ENCODE measurements at places on chromosomes 13 and 19.

- DNase-seq = no peak
These were observed 260.9 kb downstream of the DCT start for GRCh38 chr13:94218537-94218936.

DNA sequence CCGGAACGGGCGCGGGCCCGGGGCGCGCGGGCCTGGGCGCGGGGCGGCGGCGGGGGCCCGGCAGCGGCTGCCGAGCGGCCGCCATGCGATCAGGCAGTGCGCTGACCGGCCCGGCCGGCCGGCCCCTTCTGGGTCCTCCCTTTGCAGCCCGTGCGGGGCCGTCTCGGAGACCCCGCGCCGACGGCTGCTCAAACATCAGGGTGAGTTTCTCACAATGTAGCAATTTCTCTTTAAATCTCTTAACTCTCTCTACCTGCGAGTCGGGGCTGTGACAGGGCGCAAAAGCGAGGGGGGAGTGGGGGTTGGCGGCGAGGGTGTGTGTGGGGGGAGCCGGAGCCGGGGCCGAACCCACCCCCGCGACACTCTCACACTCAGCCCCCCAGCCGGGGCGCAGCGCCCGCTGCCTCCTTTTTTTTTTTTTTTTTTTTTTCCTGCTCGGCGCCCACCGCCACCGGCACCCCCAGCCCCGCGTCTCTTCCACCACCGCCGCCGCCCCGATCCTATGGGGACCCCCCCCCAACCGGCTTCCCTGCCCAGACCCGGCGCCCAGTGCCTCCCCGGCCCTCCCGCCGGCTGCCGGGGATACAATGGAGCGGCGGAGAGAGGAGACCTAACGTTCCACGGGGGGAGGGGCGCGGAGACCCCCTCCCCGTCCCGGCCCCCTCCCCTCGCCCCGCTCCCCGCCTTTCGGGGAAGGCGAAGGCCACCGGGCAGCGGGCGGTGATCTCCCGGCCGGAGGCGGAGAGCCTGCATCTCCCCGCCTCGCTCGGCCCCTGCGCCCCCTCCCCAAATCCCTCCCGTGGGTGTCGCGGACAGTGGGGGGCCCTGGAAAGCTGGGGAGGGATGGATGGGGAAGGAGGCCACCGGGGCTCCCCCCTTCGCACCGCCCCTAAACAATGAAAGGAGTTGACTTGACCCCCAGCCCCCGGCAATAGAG, at the start of gene BICRA:
TSS of gene BICRA (plus strand) at position 166 of the 937 bp plus-strand sequence. CDS start 64,441 bp downstream, outside the sequence.
- peak; percentile 42 for DNase-seq

- DNase-seq = no peak
These were observed 13.8 kb upstream of the LYPD3 start for GRCh38 chr19:43479226-43479625.

- DNase-seq = no peak
These were observed 23.7 kb downstream of the ZNF175 start for GRCh38 chr19:51594774-51595109.

DNA sequence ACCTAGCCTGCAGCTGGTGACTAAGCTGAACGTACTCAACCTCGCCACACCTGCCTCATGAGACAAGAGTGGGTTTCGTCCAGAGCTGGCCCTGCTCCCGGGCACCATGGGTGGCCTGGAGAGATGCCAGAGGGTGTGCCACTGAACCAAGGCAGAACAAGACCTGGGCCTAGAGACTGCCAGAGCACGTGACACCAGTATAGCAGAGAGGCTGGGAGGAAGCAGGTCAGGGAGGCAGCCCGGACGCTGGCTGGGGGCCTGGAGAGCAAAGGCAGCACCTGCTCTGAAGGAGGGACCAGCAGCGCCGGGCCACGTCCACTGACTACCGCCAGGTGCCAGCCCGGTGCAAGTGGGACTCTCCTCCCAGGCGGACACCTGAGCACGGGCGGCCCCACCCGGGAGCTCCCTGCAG, 7.3 kb upstream of the C13orf46 start:
- DNase-seq = peak; percentile 1

- DNase-seq = no peak
These were observed 18.2 kb downstream of the EFNB2 start for GRCh38 chr13:106517109-106517847.

GRCh38 chr13:26971990-26972887, 199.4 kb downstream of the USP12 start:
- DNase-seq = no peak

DNA sequence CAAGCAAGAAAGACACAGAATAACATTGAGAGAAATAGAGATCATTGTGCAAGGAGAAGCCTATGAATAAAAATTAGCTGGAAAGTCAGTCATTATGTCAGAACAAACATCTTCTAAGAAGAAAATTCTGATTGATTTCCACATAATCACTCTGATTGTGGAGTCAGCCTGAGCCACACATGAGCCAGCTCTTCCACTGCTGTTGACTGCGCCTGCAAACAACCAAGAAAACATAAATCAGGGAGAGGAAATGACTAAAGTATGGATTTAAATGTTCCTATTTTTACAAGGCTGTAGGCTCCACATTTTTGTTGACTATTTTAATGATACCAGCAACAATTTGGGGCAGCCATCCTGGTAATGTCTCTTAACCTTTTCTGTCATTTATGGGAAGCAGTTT, 962.3 kb downstream of the EFNB2 start:
- DNase-seq = no peak

DNA sequence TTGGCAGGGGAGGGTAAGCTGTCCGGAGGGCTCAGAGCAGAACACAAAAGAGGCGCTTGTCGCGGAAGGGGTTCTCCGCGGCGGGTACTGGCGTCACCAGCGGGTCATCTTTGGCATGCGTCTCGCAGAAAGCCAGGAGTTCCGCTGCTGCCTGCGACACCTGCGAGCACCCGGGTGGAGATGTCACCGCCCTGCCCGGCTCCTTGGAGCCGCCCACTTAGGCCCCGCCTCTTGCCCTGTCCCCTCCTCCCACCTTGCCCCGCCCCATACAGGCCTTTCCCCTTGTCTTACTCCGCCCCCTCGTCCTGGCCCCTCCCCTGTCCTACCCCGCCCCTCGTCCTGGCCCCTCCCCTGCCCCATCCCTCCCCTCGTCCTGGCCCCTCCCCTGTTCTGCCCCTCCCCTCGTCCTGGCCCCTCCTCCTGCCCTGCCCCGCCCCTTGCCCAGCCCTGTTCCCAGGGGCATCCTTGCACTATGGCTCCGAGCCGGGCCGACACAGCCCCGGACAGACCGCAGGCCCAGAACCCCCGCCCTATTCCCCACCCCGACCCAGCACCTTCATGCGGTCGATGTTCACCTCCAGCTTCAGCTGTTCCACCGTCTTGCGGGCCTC, 1.9 kb downstream of the GNG8 start:
- peak; percentile 57 for DNase-seq

GRCh38 chr13:101775267-101775666, 322.8 kb downstream of the ITGBL1 start:
- no peak for DNase-seq

DNA sequence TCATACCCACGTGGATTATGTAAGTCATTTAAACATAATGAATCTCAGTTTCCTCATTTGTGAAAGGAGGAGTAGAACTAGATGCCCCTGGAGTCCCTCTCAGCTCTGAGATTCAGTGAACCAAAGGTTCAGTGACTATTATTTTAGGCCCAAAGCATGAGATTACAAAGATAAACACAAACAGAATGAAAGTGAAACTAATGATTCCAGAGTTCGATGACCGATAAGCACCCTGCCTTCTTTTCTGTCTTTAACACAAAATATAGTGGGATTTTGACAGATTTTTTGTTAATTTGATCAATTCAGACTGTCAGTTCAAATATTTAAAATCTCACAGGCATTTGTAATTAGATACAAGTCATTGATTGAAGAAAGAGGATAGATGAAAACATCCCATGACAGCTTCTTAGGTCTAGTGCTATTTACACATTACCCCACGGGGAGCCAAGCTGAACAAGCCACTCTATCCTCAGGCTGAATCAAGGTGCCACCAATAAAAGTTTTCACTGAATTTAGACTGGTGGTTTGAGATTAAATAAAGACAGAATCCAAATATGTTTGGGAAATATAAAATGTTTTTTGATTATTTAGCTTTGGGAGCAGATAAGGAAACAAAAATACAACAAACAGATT, 64.6 kb upstream of the RAP2A start:
- DNase-seq = no peak

- DNase-seq = no peak
These were observed 28.7 kb downstream of the TMEM255B start for GRCh38 chr13:113787694-113788093.

- DNase-seq = peak; percentile 60
These were observed 18.7 kb downstream of the PAF1 start for GRCh38 chr19:39372047-39372802.

DNA sequence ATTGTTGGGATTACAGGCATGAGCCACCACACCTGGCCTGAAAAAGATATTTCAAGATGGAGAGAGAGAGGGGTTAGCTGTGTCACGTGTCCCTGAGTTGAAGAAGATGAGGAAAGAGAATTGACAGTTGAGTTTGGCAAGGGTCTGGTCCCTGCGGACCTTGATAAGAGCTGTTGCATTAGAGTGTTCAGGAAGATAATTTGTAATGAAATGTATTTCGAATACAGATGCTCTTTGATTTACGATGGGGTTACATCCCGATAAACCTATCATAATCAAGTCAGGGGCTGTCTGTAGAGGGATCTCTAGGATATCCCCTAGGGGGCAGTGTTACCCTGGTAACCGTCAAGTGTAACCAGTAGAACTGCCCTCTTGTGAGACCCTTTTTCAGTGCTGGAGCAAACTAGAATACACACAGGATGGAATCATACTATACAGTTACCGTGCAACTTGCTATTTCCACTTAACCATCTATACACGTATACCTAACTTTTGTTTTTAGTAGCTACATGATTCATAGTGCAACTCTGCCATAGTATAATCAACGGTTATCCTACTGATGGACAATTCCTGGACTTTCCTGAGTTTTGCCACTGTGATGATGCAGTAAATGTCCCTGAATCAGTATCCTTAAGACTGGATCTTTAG, 1.5 kb upstream of the ELOF1 start:
- no peak for DNase-seq

DNA sequence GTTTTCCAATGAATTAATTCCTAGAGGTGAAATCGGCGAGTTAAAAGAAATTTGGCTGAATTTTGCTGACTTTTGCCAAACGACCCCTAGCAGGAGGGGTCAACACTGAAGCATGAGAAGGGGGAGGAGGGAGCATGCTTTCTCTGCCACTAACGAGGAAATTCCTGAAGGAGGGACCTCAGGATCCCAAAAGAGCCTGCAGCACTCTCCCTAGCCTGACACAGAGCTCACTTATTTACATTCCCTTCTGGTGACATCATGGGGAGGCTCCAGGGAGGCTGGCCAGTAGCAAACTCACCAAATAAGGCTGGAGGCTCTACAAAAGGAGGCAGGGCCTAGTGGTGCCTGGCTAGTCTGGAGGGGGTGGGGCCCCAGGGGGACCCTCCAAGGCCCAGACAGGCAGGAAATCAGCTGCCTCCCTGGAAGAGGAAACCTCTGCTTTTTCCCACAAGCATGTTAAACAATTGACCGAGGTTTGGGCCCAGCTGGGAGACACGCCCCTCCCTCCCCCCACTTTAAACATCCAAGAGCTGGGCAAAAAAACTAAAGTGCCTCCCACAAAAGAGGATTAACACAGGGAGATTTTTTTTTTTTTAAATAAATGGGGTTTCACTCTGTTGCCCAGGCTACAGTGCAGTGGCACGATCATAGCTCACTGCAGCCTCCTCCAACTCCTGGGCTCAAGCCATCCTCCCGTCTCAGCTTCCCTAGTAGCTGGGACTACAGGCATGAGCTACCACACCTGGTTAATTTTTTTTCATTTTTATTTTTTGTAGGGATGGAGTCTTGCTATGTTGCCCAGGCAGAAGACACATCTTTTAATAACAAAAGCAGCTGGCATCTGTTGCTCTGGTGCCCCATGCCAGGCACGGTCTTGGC, 2.1 kb downstream of the DAPK3 start:
- DNase-seq = peak; percentile 79

- DNase-seq = no peak
These were observed 118.7 kb downstream of the POSTN start for GRCh38 chr13:37479916-37480315.

DNA sequence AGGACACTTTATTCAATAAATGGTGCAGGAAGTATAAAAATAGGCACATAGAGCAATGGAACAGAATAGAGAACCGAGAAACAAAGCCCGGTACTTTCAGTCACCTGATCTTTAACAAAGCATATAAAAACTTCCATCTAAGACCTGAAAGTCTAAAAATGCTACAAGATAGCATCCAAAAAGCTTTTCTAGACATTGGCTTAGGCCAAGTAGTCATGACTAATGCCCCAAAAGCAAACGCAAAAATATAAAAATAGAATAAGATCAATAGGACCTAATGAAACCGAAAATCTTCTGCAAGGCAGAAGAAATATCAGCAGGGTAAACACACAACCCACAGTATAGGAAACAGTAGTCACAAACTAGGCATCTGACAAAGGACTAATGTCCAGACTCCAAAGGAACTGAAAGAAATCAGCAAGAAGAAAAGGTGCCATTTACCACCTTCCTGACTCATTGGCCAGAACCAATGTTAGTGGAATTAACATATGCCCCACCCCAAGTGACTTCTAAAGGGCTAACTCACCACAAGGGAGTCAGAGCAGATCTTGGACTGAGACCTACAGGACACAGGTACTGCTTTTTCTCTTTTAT, 40.8 kb upstream of the CEACAM21 start:
- DNase-seq = no peak

DNA sequence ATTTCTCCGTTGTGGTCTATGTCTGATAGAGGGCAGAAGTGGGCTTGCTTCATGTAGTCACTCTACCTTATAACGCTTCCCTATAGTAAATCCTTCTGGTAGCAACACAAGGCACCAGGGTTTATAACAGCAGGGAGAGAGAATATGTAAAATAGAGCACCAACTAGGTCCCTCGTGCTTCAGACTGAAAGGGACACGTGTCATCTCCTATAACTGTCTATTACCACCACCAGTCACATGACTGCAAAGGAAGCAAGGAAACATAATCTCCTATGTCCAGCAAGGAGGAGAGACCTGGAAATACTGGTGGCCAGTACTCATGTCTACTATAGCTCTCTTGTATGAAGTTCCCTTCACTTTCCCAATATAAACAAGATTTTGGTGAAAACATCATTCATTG, 79.2 kb downstream of the SLAIN1 start:
- DNase-seq = no peak

GRCh38 chr19:18939922-18940768, 872 bp downstream of the HOMER3 start:
- DNase-seq = no peak

GRCh38 chr13:50882816-50883435, 26.7 kb upstream of the RNASEH2B start:
- no peak for DNase-seq

- no peak for DNase-seq
These were observed 34.0 kb downstream of the KLF5 start for GRCh38 chr13:73092829-73093228.

DNA sequence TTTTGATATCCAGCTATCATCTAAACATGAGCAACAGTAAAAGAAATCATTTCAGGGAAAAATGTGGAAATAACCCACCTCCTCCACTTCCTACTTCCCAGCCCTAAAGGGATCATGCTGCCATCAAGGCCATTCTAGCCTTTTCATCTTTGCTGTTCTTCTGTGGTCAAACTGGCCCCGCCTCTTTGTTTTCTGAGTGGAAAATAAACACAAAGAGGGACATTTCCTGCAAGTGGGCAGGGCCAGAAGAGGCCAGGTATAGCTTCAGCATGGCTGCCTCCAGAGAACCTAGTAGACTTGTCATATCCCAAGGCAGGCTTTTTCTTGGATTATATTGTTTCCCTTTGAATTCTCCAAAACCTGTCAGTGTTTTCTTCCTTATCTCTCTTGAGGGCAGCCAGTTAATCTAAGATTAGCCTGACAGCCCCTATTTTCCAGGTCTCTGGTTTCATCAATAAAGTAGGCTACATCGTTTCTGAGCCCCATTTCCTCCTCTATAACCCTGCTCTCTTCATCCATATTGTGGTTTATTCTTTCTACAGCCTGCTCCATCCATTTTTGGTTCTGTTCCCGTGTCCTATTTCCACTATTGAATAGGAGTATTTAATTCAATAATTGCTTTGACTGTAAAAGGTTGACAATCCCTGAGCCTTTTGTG, 117.6 kb downstream of the GPC6 start:
- no peak for DNase-seq

Measured in thoracic aorta (tissue), 2 donors.